ENCODE measurements at places on chromosomes 1 and 21.
A peak's percentile ranks its signal among the peaks of the same experiment; 100 is the strongest.

- DNase-seq, result no peak
These were observed 373.4 kb upstream of the TMPRSS15 start for GRCh38 chr21:18776936-18777335.

DNA sequence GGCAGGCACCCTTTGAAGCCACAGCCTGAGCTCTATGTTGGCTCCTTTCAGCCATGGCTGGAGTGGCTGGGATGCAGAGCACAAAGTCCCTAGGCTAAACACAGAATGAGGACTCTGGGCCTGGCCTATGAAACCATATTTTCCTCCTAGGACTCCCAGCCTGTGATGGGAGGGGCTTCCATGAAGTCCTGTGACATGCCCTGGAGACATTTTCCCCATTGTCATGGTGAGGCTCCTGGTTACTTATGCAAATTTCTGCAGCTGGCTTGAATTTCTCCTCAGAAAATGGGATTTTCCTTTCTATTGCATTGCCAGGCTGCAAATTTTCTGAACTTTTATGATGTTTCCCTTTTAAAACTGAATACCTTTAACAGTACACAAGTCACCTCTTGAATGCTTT is 61.3 kb downstream of the VCAM1 start:
- DNase-seq, result no peak

DNA sequence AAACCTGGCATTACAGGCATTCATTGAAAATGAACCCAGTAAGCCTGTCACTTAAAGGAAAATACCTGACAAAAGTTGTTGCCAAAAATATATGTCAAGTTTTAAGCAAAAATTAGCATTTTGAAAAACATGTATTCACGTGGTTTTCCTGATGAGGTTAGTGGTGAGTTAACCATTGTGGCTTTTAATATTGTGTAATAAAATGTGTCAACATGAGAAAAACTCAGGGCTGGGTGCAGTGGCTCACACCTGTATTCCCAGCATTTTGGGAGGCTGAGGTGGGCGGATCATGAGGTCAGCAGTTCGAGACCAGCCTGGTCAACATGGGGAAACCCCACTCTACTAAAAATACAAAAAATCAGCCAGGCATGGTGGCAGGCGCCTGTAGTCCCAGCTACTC is 731.4 kb downstream of the KCNT2 start:
- DNase-seq, result no peak

DNA sequence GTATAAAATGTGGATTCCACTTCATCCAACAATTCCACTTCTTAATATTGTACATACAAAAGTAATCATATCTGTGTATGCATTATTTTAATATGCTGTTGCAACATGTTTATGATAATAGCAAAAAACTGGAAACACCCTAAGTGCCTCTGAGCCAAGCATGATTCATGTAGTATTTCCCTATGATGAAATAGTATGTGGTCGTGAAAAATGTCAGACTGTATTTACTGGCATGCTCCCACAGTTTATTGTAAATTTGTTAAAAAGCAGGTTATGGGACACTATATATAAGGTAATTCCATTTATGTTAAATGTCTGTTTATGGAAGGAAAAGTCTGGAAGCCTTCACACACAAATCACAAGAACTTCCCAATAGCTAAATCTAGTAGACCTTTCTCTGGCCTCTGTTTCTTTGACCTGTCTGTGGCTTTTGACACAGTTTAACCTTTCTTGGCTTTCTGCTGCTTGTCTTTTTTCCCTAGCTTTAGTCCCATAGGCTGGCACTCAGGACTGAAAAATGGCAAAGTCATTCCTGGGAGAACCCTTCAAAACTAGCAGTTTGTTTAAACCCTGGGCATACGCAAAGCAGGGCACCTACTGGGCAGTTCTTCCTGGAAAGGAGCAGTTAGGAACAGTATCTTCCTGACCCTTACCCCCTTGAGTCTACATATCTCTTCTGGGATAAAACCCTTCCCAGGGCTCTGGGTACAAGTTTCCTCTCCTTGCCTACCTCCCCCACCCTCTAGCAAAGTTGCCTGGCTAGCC is 65.4 kb upstream of the ARTN start:
- DNase-seq, result peak; percentile 34

- no peak for DNase-seq
These were observed 220.3 kb upstream of the FGGY start for GRCh38 chr1:59076612-59077011.

GRCh38 chr1:205631010-205631767 is 622 bp downstream of the ELK4 start:
- DNase-seq, result peak; percentile 27

DNA sequence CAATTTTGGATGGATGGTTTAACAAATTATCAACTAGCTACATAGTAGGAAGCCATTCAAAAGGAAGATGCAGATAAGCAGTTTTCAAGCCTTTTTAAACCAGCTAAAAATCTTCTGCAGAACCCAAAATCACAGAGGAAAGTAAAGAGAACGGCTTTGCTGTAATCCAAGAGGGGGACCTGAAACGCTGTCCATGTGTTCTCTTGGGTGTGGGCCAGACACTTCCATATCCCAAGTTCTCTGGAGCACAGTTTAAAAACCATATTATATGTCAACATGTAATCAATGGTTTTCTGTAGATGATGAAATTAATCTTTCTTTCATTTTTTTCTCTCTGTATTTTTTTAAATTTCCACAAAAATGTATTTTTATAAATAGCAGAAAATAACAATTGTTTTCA is 90.5 kb downstream of the SELENOF start:
- no peak for DNase-seq

DNA sequence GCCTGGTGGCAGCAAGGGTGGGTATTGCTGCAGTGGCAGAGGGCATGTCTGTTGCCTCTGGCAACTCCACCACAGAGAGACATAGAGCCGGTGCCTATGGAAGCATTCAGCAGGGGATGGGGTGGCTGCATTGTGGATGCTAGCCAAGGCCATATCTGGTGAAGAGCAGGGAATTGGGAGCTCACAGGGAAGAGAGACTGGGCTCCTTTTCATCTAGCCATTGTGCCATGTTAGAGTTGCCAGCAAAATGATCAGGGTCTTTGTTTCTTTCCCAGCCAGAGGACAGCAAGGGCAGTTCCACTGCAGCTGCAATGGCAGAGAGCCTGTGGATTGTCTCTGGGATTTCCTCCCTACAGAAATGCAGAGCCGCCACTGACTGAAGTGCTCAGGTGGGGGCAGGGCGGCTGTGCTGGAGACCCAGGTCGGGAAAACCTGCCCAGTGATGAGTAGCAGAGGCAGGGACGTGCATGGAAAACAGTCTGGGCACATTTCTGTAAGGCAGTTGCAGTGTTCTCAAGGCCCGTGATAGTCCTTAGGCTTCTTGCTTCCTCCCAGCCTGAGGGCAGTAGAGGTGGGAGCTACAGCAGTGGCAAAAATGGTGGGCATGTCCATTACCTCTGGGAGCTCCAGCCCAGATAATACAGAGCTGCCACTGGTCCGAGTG is 40.2 kb upstream of the CYP4X1 start:
- no peak for DNase-seq

DNA sequence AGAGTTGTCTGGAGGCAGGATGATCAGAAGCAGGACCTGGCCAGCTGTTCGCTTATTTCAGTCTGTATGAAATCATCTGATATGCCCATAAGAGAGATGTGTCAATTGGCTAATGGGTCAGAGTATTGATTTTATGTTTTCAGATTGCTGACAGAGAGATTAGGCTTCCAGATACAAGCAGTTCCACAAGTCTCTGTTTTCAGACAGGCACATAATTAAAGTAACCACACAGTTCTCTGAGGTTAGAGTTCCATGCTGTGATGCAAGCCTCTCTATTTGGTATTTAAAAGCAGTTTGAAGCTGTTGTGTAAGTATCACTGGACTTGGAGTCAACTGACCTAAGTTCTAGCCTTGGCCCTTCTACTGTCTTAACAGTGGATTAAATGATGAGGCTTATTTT is 50.1 kb downstream of the ATF6 start:
- peak; percentile 22 for DNase-seq

DNA sequence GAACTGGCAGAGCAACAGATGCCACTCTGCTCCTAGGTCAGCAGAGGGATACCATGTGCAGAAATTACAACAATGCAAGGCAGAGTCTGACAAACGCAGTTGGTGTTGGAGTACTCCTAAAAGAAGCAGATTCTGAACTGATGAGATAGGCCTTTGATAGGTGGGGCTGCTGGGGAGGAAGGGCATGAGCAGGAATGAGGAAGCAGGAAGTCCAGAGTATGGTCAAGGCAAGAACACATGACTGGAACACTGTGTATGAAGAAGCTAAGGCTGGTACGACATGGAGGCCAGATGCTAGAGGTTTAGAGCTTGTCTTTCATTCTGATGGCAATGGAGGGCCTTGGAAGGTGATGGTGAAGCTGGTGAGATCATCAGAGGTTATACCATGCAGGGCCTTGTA is 11.5 kb upstream of the THRAP3 start:
- no peak for DNase-seq

DNA sequence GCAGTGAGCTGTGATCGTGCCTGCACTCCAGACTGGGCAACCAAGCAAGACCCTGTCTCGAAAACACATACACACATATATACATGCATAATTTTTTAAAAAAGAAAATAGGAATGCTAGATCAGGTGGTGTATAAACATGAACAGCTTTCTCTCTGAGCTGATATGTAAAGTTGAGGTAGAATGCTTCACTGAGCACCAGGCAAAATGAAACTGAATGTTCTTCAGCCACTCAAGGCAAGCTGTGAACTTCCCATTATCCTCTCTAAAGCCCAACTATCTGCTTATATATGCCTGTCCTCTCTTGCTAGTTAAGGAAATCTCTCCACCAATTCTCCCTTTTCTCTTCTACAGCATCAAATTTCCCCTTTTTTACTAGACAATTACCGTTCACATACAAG is 93.0 kb downstream of the NUF2 start:
- no peak for DNase-seq

- peak; percentile 36 for DNase-seq
These were observed 29.1 kb downstream of the KNCN start for GRCh38 chr1:46522184-46522968.

DNA sequence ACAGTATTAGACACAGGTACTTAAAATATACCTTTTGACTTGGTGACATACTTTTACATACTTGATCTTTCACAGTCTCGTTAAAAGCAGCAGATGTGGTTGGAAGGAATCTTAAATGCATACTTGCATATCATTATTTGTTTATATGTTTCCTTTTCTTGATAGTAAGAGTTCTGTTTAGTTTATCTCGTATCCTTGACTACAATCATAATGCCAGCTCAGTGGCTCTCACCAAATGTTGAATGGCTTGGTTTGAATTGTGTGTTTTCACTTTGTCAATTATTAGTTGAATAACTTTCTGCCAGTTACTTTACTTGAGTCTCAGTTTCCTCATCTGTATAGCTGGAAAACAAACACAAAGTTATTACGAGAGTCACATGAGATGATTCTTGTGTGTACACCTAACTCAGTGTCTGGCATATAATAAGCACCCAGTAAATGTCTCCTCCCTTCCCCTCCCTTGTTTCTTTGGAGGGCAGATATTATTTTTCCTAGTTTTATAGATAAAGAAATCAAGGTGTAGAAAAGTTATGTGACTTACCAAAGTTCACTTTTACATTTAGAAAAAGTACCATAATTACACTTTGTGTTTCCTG is 131.6 kb upstream of the IVNS1ABP start:
- DNase-seq, result no peak

- peak; percentile 72 for DNase-seq
These were observed 17.6 kb downstream of the PBX1 start for GRCh38 chr1:164576291-164577271.

- no peak for DNase-seq
These were observed 2.1 kb upstream of the PLEKHA6 start for GRCh38 chr1:204361781-204362180.

- peak; percentile 5 for DNase-seq
These were observed 39.8 kb upstream of the ZBTB18 start for GRCh38 chr1:244011271-244011670.

GRCh38 chr1:145706086-145706664 is 993 bp downstream of the PDZK1 start:
- DNase-seq, result no peak

GRCh38 chr1:210726621-210727020 is 397.9 kb downstream of the HHAT start:
- DNase-seq, result no peak

GRCh38 chr1:219629296-219629880 is 16.5 kb upstream of the ZC3H11B start:
- DNase-seq, result no peak

DNA sequence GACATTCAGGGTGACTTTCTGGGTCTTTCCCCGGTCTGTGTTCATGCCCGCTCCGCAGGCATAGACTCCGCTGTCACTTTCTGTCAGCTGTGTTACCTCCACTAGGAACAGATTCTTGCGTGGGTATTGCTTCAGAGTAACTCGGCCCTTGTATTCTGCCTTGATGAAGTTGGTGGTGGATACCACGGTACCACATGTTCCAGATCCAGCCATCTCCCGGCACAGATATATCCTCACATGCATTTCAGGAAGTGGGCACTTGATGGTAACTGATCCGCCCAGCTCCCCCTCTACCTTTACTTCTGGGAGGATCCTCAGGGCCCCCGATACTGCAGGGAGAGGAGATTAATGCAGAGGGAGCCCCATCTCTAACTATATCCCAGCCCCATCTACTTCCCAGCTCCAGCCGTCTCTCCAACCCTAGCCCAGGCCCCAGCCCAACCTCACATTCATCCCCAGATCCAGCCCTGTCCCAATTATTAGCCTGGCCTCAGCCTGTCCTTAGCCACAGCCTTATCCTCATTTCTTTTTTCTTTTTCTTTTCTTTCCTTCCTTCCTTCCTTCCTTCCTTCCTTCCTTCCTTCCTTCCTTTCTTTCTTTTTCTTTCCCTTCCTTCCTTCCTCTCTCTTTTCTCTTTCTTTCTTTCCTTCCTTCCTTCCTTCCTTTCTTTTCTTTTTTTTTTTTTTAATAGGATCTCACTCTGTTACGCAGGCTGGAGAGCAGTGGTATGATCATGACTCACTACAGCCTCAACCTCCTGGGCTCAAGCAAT is 7.8 kb downstream of the FCMR start:
- DNase-seq, result no peak

- peak; percentile 13 for DNase-seq
These were observed 5.6 kb downstream of the MFN2 start for GRCh38 chr1:11985851-11986250.

DNA sequence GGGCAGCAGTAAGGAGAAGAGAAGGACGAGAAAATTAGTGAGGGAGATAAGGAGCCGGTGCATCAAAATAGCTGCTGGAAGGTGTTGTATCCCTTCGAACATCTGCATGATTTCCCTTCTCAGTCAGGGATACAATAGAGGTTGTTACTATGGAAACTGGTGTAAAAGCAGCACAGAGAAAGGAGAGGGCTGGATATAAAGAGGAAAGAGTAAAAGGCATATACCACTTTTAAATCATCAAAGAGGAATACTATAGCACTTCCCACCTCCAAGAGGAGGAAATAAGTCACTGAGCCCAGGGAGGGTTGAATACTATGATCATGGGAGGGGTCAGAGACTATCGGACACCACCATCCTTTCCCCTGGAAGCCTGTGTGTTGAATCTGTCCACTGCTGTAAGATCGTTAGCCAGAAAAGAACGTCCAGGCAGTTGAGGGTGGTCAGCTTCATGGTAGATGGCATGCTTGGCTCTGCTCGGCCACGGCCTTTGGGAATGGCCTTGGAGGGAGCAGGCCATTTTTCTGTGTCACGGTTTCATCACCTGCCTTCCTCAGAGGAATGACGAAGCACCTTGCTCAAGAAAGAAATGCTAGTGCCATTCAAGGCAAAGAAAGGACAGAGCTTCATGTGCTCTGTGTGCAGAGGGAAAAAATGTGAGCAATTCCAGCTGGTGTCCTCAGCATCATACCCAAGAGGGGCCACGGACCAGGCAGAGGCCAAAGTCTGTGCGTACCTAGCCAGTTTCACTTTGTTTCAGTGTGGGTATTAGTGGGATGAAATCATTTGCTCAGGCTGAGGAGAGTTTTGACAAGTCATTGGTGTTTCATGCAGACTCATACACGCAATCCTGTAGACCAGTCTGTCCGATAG is 64.2 kb downstream of the IRF2BP2 start:
- no peak for DNase-seq

- DNase-seq, result no peak
These were observed 21.5 kb upstream of the ATP5PO start for GRCh38 chr21:33937146-33937545.
